ENCODE measurements at places on chromosomes 13 and 19.
A peak's percentile ranks its signal among the peaks of the same experiment; 100 is the strongest.

- peak; percentile 11 for DNase-seq
Observed at GRCh38 chr13:102907016-102907756, 61.4 kb downstream of the ERCC5 start.

DNA sequence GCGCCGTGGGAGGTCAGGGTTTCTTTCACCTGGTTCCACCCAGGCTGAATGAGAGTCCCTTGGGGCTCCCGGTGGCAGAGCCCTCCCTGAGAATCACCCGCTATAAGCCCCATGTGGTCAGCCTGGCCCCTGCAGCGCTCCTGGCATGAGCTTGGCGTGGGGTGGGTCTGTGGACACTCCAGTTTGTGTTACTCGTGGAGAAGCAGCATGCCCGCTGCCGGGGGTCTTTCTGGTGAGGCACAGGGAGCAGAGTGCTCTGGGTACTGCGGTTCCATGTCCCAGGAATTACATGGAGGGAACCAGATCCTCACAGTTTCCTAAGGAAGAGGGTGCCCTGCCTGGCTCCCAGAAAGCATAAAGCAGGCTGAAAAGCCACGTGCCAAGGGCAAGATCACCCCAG, 62.2 kb downstream of the SMARCA4 start:
- no peak for DNase-seq

DNA sequence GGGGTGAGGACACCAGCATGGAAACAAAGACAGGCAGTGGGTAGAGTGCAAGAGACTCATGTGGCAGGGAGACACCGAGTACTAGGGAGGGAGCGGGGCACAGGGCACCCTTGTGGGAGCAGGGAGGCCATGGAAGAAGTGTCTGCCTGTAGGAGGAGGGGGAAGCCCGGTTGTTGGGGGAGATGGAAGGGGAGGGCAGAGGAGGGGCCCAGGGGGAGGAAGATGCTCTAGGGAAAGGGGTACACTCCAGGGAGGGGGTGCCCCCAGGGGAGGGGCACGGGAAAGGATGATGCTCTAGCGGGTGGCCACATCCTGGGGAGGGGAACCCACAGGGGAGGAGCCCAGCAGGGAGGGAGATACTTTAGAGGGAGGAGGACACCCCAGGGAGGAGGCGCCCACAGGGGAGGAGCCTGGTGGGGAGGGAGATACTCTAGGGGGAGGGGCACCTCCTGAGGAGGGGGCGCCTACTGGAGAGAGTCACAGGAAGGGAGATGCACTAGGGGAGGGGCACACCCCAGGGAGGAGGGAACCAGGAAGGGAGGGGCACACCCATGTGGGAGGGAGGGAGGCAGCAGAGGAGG, 24.9 kb downstream of the CPAMD8 start:
- no peak for DNase-seq

DNA sequence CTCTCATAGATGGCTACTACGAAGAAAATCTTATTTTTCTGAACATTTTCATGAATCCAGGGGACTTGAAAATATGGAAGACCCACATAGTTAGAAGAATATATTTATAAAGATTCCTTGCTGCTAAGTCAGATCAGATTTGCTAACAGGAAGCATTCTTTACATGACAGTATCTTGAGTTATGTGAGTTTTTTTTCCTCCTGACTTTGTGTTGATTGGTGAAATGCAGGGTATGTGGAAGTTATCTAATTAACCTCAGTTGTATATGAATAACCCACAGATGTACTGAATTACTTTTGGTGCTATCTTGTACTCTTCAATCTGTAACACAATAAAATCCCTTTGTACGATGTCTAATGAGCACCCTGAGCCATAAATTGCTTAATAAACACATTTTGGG, 53.8 kb downstream of the ESD start:
- no peak for DNase-seq

DNA sequence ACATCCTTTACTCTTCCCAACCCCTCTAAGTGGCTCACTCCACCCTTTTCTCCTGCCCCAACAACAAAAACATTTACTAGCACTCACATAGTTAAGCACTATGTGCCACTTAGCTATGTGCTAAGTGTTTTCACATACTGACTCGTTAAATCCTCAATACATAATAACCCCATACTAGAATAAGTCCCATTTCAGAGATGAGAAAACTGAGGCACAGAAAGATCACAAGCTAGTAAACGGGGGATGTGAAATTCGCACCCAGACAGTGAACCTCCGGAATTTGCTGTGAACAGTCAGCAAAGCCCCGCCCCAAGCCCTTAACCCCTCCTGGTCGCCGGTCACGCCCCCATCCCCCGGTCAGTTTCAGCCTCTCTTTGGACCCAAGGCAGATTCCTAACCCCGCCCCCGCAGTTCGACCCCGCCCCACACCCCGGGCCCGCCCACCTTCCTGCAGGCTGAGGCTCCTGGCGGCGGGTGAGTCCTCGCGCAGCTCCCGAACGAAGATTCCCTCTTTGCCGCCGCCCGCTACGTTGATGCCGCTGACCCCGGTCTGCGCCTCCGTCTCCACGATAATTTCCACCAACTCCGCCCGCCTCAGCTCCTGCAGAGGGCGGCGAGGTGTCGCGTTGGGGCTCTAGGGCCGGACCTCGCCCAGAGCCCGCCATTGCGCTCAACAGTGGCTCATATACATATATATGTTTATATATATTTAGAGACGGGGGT, 9.8 kb downstream of the PRX start:
- DNase-seq, result peak; percentile 86

DNA sequence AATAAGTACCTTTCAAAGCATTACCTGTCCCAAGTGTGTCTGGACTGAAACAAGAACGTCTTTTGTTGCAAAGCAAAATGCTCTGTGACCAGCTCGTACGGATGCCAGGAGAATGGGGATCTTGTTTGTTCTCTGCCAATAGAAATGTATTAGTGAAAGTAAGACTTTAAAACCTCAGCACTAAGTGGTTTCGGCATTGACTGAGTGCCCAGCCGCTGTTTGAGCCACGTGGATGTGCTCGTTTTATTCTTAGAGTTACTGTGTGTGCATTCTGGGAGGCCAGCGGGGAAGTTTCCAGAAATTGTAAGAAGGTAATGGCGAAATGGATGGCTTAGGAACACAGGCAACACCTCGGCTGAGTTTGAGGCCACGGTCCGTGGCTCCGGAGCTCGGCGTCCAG, 117.1 kb upstream of the USP29 start:
- DNase-seq, result no peak

DNA sequence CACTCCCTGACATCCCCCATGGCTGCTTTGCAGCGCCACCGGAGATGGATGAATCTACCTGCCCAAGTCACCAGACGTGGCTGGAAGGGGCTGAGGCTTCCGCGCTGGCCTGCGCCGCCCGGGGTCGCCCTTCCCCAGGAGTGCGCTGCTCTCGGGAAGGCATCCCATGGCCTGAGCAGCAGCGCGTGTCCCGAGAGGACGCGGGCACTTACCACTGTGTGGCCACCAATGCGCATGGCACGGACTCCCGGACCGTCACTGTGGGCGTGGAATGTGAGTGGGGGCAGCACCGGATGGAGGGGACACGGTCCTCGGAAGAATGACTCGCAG, 4.6 kb downstream of the ICAM5 start:
- no peak for DNase-seq

All from fibroblast of mammary gland (primary cell).